ENCODE measurements at places on chromosomes 7 and 10. TPM values are rescaled to one million over a fixed set of nuclear protein-coding genes. Genes with fewer than 3 reads are reported as not detected.
A peak's percentile ranks its signal among the peaks of the same experiment; 100 is the strongest.

SKAP2 gene
- polyA plus RNA-seq = 31.2 TPM

ZNF479 gene
- not detected for polyA plus RNA-seq

DNA sequence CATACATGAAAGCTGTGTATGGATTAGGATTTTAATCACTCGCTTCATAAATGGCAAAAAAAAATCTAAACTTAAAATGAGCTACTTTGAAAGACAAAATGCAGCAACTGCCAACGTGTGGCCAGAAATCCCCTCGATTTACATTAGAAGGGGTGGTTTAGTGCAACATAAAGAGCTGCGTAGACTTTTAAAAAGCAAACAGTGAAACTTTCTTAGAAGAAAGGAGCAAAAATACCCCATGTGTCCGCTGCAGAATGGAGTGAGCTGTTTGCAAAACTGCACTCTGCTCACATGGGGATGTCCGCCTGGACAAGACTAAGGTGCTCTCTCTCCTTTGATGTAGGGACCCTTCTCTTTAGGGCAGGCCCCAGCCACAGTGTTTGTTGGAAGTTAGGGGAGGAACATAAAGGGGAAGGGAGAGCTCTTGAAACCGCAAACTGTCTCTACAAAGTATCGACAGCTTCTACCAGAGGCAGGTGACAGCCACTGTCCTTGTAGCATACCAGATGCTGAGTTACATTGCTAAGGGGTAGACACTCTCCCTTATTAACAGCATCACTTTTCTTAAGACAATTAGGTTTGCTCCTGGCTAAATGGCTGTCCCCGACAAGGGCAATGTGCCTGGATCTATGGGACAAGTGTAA, 528.1 kb downstream of the KCNMA1 start:
- no peak overlapping the region for H3K27ac ChIP-seq
- H3K36me3 ChIP-seq = no peaks in the 10 kb centered on the region
- H3K4me3 ChIP-seq = no peak overlapping the region
- DNase-seq = no peak
- H3K27me3 ChIP-seq = no peaks in the 10 kb centered on the region

- H3K27me3 ChIP-seq = no peaks in the 10 kb centered on the region
- H3K4me3 ChIP-seq = no peak overlapping the region
- DNase-seq = peak; percentile 85
- no peaks in the 10 kb centered on the region for H3K36me3 ChIP-seq
- H3K27ac ChIP-seq = peak overlapping the region; percentile 63
These were observed 126.5 kb downstream of the FAM107B start for GRCh38 chr10:14648005-14648765.

DNA sequence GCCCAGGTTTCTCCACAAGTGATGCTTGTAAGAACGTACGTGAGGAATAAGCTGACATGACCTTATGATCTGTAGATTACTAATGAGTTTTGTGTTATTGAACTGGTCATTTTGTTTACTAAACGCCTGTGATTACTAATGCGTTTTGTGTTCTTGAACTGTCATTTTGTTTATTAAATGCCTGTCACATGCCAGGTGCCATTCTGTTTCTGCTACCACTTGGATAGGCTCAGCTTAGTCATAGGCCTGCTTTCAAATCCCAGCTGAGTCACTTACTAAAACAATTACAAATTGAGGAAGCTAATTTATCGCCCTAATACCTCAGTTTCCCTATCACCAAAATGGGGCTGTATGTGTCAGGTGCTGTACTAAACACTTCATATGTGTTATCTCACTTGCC, 4.7 kb upstream of the HGF start:
- no peak overlapping the region for H3K27ac ChIP-seq
- no peak overlapping the region for H3K4me3 ChIP-seq
- no peaks in the 10 kb centered on the region for H3K27me3 ChIP-seq
- no peak for DNase-seq

DNA sequence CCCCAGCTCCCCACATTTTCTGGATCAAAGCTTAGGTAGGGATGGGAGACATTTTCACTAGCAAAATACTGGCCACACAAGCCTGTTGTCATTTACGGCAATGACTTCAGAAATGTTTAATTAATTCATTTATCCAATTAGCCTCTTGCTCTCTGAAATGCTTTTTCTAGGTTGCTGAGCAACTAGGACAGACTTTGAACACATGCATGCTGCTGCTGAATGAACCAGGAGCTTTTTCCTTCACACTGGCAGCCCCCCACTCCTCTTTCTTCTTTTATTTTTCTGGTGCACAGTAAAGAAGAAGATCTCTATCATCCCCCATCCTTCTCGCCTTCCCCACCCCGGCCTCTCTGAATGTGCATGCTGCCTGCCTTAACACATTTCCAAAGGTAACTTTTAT, 22.5 kb downstream of the SORCS3 start:
- no peaks in the 10 kb centered on the region for H3K4me1 ChIP-seq
- DNase-seq = no peak
- H3K4me3 ChIP-seq = no peak overlapping the region
- H3K36me3 ChIP-seq = no peaks in the 10 kb centered on the region
- H3K27ac ChIP-seq = no peak overlapping the region

All from large intestine (tissue), 12 donors.